ENCODE measurements at places on chromosomes 7 and 10.

GRCh38 chr7:111796671-111797070, 234.4 kb upstream of the IMMP2L start:
- DNase-seq = no peak

GRCh38 chr10:48934672-48935501, 4.8 kb downstream of the LRRC18 start:
- DNase-seq = no peak

- DNase-seq = no peak
Measured at GRCh38 chr7:150901160-150902035, 49.1 kb downstream of the AOC1 start.

DNA sequence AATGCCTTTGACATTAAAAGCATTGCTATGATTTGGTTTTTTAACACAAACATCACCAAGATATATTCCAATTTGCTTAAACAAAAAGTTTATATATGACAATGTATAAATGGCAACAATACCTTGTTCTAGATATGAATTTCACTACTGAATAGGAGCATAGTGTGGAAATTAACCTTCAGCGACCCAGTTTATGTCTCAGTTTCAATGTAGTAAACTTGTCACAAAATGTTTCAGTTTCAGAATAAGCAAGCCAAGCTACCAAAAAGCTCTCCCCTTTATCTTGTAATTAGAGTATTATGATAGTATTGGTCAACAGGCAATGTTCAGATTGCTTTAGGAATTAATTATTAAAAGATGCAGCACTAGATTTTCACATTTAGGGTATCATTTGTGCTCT, 99.6 kb upstream of the PCDH15 start:
- DNase-seq = no peak

DNA sequence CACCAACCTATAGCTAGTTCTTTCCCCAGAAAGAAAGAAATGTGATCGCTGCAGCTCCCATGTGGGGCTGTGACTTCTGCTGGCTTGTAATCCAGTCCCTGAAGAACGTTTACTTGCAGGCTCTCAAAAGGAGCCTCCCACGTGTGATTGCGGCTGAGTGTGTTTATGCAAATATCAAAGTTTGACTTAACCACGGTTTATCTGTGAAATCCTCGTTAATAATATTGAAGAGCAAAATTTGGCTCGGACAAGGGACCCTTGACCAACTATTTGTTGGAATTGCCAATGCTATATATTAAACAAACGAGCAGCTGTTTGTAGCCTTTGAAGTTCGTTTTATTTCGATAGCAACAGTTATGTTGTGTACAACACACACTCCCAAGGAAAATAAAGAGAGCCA, 470.1 kb upstream of the NRP1 start:
- no peak for DNase-seq

GRCh38 chr10:1127629-1128028, 71.4 kb downstream of the WDR37 start:
- DNase-seq = no peak

DNA sequence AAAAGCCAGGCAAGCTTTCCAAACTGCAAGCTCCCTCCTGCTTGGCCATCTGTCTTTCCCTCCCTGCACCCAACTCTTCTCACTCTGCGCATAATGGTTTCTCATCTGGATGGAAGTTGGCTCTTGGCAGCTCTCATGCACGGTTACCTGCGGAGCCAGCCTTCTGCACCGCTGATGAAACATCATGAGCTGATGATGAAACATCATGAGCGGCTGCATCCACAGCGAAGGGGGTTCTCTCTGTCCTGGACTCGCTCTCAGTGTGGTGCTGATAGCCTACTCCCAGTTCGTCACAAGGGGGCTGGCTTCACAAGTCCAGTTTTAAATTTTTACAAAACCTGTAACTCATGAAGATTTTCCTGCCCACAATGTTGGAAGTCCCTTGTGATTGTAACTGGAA, 457.5 kb downstream of the ACTR3B start:
- DNase-seq = no peak

DNA sequence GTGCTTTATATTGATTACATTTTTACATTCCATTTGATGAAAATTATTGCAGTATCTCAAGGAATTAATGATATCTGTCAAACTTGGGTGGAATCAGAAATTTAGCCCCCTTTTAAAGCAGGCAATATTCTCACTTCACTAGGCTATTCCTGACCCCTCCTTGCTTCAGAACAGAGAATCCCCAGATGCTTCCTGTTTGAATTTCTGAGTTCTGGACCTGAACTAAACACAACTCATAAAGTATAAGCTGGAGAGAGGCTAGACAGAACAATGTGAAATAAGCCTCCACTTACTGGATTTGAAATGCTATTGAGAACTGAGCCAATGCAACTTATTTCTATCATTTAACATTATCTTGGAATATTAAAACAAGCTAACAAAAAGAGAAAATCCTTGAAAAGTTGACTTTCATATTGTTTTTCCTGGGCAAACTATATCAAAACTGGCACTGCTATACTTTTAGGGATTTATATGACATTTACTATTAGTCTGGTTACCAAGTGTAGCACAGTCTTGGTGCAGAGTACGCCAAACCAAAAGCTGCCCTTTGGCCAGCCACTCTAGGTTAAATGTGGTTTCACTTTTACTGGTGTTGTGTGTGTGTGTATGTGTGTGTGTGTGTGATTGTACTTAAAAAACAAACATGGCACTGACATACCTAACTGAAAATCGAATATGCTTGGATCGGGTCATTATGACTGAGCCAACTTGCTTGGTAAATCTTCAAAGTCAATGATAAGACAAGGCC, 19.0 kb upstream of the AGMO start:
- DNase-seq = no peak

Measured in stimulated activated CD8-positive, alpha-beta memory T cell treated with anti-CD3 and anti-CD28 coated beads, Interleukin-4, amount 100 ng/mL, for 4 hours (primary cell).